ENCODE measurements at places on chromosomes 1 and 21.

- DNase-seq, result no peak
Measured at GRCh38 chr1:110477041-110477440, 26.1 kb downstream of the PROK1 start.

DNA sequence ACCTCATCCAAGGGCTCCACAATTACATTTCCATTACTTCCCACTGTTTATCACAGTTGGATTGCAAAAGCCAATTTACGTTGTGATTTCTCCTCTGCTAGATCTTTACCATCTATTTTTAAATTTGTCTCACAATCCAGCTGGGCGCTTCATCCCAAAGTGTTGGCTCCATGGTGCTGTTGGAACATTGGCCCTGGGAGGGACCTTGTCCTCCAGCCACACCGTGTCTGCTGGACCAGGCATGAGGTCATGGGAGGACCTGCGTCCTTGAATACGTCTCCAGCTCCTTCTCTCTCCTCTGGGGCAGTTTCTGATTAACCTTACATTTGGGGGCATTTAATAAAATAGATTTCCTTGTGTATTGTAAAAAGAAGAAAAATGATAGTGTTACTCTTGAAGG, 125.4 kb downstream of the KCNJ6 start:
- no peak for DNase-seq

- peak; percentile 33 for DNase-seq
Measured at GRCh38 chr1:93908394-93909145, 660 bp downstream of the GCLM start.

DNA sequence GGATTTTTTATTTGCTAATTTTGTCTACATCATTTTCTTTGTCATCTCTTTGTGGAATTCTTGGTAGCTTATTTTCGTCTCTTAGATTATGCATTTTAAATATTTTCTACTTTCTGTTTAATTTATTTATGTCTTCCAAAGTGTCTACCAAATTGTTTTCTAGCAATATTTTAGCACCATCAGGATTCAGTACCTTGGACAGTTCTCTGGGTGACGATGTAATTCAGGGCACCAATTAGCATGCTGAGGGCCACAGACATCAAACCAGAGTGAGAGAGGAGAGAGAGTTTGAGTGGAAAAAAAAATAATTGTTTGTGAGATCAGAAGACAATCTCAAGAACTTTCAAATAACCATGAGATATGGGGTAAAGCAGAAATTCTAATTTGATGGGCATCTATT, 169.8 kb upstream of the CXADR start:
- no peak for DNase-seq

GRCh38 chr1:202229376-202229775, 35.8 kb downstream of the LGR6 start:
- DNase-seq, result no peak

DNA sequence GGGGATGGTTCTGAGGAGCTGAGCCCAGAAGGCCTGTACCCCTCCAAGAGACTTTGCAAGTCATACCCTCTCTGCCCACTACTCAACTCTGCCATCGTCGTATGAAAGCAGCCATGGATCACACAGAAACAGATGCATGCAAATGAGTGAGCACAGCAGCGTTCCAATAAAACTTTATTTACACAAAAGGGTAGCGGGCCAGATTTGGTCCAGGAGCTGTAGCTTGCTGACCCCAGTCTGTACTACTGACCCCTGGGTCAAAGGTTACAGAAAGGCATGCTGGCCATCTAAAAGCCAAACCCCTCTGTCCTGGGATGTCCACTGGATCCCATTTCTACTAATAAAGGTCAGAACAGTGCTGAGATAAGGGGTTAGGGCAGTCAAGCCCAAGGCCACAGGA, 8.8 kb upstream of the AGTRAP start:
- DNase-seq, result no peak

DNA sequence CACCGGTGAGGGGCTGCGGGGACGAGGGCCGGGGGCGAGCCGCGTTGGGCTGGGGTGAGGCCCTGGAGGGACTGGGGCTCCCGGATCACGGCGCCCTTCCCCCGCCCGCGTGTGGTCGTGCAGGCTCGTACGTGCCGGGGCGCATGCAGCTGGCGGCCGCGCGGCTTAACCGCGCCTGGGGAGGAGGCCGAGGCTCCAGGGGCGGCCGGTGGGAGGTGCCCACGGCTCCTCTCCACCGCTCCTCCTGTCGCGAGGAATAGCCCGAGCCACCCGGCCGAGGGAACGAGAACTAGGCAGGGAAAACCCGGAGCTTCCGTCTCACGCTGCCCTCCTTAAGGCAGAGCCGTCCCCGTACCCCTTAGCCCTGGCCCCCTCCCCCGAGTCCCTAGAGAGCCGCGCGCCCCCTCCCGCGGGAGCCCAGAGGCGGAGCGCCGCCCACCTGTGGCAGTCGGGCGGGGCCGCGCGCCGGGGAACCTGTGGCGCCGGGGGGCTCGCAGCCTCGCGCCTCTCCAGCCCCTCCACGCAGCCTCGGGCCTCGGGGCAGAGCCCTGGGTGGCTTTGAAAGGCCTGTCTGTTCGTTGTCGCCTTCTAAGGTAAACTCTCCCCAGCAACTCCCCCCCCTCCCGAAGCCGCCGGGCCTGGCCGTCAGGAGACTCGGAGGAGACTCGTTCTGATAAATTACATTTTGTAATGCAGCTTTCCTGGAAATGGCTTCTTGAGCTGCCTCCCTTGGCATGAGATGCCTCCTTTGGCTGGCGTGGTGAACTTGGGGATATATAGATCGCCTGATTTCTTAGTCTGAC, 746 bp downstream of the AK4 start:
- peak; percentile 64 for DNase-seq

- DNase-seq, result no peak
Measured at GRCh38 chr1:172466795-172467407, 23.0 kb upstream of the PIGC start.

DNA sequence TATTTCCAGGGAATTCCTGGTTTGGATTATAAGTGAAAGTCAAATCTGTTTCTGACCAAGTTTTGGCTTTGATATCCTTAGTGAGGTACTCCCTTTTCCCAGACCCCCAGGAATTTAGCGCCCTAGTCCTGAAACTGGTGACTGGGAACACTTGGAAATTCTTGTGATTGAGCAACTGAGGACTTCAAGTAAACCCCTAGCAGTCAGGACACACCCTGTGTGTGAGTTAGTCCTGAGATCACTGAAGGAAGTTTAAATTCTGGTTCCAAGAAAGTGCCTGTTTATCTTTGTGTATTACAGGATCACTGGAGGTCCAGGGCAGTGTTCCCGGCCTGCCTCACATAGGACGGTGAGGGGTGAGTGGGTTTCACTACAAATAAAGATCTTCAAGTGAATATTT, 95.1 kb upstream of the F3 start:
- no peak for DNase-seq

DNA sequence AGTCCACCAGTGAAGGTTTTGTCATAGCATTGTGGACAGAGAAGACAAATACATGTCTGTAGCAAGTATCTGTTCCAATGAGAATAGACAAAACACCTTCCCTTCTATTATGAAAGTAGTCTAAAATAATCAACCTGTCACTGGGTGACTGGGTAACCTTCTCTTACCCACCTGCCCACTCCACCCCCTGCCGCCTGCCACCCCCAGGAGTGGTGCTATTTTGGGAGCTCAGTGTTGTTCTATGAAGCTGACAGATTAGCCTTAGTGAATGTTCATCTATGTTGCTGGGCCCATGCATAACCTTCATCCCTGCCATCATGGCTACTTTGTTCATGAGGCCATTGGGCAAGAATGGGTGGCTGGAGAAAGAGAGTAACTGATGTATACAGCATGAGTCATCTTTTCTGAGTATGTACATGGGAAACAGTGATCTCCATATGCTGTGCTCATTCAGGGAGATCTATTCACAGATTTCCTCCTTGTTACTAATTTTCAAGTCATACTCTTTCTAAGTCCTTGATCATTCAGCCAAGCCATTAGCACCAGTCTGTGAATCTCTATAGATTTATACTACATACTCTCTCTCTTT, 24.8 kb downstream of the MARK1 start:
- no peak for DNase-seq

GRCh38 chr1:112394743-112395062, 1.3 kb upstream of the CTTNBP2NL start:
- no peak for DNase-seq

GRCh38 chr1:27662707-27663393, 9.1 kb downstream of the IFI6 start:
- DNase-seq, result peak; percentile 76

DNA sequence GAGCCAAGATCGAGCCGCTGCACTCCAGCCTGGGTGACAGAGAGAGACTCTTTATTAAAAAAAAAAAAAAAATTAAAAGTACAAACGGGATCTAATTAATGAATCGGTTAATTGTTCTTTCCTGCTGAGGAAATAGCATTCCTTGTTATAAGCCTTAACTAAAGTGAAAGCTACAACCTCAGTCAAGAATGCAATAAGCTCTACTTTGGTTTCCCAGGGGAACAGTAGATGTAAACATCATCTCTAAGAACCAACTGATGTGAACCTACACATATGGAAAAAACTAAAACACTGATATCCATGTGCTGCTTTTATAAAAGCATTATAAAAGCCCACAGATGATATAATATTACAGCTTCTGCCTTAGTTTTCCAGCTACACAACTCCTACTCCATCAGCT, 41.9 kb downstream of the LPGAT1 start:
- no peak for DNase-seq

- no peak for DNase-seq
Measured at GRCh38 chr1:59366346-59366745, 69.5 kb downstream of the FGGY start.

GRCh38 chr1:1202831-1203560, 3.4 kb downstream of the TNFRSF18 start:
- DNase-seq, result no peak

Data from stimulated activated CD8-positive, alpha-beta memory T cell treated with anti-CD3 and anti-CD28 coated beads, Interleukin-2, amount 100 ng/mL, for 48 hours (primary cell).